ENCODE measurements at places on chromosomes 2 and 18.

- DNase-seq = no peak
Measured at GRCh38 chr2:240622531-240623235, 2.6 kb upstream of the GPR35 start.

- no peak for DNase-seq
Measured at GRCh38 chr2:176370467-176371171, 101.4 kb downstream of the MTX2 start.

- no peak for DNase-seq
Measured at GRCh38 chr2:25441353-25441752, 99.6 kb upstream of the DNMT3A start.

DNA sequence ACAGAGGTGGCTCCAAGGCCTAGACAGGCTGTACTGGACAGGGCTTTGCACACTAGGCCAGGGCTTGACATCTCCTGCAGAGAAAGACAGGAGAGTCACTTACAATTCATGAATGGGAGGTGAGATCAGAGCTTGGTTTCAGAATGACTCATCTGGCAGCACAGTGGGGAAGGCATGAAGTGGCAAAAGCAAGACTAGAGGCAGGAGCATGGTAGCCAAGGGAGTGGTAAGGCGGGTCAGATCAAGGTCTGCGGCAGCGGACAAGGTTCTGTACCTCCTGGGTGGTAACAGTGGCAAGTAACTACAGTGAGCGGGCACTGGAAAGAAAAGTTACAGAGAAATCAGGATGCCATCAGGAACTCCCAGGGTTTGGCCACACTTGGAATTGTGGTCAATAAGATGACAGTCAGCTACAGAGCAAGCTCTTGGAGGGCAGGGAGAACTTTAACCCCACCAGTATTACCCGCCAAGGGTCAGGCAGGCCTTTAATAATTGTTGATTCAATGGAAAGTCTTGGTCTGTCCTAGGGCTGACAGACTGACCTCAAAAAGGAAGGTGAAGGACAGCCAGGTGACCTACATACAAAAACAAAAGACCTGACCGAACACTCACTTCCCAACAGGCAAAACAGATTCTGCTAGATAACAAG is 5.7 kb downstream of the MCFD2 start:
- no peak for DNase-seq

GRCh38 chr18:51188024-51188701 is 9.3 kb downstream of the MEX3C start:
- DNase-seq = no peak
